ENCODE measurements at places on chromosomes 2 and 18.

DNA sequence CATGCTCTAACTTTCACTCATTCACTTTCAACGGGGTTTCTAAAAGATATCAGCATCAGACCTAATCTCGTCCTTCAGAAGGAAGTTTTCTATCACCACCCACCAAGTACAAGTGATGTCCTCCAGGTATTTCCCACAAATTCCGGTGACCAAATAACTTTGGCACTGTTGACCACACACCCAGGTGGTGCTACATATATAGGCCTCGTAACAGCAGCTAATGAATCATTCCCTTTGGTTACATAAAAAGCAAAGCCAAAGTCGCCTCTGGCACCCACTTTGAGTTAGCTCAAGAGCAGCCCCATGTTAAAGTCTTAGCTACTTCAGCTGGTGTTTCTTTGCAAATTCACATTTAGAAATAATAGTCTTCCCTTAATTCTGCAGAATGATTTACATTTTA lies 138.2 kb upstream of the OSR1 start:
- no peak for DNase-seq

GRCh38 chr18:24582771-24583170 lies 122.3 kb downstream of the HRH4 start:
- no peak for DNase-seq

DNA sequence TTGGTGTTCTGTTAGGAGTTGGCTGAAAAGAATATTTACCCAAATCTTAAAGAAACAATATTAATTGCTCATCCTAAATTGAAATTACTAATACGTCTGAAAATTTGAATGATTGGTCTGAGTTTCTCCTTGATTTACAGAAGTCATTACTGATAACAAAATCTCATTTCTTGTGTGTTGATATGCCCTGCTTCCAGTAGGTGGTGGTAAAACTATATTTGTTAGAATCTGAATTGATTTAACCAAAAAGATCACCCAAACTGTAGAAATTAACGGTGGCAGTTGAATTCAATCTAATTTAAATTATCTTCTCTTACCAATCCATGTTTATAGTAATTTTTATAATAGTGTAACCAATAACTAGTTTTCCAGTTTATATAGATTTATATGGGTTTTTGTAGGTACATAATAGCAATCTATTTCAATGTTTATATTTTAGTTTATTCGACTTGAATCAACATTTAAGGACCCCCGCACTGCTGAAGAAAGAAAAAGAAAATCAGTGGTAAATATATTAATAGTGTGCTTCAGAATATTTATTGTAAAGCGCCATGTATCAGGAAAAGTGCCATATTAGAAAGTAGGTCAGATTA lies 38.3 kb downstream of the PAPOLG start:
- DNase-seq, result peak; percentile 58

DNA sequence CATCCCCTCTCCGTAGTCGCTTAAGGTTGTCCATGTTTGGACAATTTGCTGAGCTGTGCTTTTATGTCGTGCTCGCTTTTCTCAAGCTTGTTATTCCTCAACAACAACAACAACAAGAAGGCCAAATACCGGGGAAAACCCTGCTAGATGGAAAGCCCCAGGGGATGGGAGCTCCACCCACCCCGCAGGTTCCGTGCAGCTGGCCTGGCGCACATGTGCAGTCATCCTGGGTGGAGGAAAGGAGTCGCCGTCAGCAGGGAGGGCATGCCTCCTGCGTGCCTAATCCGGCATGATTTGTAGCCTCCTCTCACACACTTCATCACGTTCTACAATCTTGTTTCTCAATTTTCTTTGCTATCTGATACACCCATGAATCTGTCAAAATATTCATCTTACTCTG lies 87.4 kb upstream of the SALL3 start:
- no peak for DNase-seq

- DNase-seq, result no peak
Measured at GRCh38 chr2:230668939-230669303, 43.7 kb upstream of the CAB39 start.

DNA sequence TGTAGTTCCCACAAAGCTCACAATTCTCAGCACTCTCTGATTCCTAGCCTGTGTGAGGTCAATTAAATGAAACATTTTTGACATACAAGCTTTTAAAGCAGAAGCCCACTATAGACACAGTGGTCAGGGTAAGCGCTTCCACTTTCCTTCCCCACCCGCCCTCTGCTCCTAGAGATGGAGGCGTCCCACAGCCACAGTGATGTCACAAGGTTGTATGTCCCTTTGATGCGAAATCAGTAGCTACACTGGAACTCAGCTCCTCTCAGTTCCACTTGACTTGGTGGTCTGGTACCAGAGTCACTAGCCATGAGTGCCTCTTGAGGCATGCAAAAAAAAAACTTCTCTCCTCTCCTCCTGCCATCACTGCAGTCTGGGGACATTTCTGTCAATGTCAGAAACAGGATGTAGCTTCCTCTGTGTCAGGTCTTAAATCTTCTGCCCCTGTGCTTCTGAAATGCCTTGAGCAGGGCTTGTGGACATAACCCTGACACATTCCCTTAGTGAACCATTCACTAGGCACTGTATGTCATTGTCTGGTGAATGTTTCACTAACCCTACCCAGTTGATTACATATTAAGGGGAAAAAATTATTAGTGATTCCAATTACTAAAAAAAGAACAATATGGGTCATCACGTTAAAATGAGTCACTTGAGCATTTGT lies 7.8 kb downstream of the SULT1C4 start:
- DNase-seq, result no peak

- DNase-seq, result no peak
Measured at GRCh38 chr2:111186933-111187332, 66.2 kb downstream of the BCL2L11 start.

DNA sequence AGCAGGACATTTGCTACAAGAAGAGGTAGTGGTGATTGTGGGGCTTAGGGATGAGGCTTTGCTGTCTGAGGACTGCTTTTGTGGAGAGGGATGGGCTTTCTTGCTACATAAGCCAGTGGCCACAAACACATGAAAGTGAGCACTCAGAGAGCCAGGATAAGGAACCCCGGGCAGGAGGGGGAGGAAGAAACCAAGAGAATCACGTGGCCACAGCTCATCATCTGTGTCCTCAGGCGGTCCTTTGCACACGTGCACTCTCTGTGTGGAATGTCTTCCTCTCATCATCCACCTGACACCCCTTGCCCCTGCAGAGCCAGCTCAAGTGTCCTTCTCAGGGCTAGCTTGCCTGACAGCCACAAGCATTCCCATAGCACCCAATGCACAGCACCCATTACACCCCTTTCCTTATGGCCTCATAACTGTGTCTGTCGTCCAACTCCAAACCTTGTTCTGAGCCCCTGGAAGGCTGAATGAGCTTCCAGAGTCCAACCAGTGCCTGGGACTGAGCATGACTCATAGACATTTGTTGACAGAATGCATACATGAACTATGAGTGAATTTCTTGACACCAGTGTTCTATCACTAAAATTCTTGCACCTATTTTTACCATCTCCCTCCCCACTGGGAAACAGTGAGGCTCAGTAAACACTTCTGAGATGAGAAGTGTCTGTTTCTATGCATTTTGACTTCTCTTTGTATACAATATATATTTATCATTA lies 398.3 kb downstream of the ALK start:
- no peak for DNase-seq

DNA sequence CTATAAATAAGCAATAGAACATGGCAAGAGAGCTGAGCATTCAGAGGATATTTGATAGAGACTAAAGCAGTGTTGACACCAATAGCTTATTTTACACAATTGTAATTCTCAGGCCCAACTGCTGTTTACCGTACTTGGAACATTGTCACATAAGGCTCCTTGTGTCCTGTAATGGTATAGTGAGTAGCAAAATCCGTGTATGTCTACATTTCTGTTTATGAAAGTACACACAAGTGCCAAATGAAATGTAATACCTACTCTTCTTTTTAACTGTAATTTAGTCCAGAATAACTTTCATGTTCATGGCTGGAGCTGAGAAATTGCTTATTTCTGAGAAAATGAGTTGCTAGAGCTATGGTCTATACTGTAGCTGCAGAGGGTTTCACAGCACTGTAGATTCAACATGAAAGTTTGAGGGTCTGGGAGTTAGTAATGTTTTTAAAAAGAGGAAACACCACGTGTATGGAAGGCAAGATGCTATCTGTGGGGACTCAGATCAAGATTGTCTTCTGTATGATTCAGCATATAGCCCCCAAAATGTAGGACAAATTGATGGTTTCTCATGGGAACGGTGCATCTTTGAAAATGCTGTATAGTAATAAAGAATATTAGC lies 110.2 kb upstream of the NOSTRIN start:
- DNase-seq, result no peak

DNA sequence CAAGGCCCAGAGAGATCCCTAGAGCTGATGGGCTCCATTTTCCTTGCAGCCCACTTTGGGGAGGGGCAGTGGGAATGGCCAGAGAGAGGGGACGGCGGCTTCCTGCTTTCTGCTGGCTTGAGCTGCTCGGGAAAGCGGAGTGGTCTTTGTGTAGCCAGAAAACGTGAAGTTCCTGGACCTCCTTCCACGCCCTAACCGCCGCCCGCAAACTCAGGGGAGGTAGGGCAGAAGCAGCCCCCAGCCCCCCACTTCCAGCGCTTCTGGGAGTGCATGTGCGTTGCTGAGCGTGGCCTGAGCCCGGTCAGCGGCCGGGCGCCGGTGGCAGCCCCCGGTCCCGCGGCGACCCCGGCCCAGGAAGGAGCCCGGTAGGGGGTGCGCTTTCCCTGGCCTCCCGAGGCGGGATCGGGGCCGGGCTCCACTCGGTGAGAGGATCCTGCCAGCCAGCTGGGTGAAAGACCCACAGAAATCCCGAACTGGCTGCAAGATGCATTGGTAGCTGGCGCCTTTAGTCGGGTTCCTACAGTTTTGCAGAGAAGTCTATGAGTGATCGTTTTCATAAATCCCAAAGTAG lies 25.3 kb upstream of the BOD1L2 start:
- DNase-seq, result no peak
